Activated CD8-positive, alpha-beta T cell treated with anti-CD3 and anti-CD28 coated beads for 36 hours (primary cell): ENCODE measurements at places on chromosomes 5 and 9. TPM values are rescaled to one million over a fixed set of nuclear protein-coding genes. Genes with fewer than 3 reads are reported as not detected.

Gene NR5A1
- not detected for total RNA-seq

Gene SURF6
- total RNA-seq = 28.3 TPM

Gene TLX3
- not detected for total RNA-seq

Gene TUSC1
- 0.25 TPM for total RNA-seq

Gene FTMT
- not detected for total RNA-seq

Gene TNFSF15
- total RNA-seq = 0.23 TPM

DNA sequence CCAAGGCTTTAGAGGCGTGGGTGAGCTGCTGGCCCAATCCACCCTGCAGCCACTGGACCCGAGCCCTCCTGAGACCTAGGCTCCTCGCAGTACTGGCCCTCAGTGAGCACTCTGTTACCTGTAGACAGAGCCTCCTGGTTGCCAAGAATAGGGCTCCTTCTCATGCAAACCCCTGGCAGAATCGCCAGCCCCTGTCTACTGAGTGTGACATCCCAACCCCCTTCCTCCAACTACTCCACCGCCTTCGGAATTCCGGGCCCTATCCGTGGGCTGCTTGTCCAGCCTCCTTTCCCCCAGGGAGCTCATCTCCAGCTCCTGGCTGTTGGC lies 23.8 kb upstream of the COL5A1 start:
- DNase-seq = no peak

GRCh38 chr5:147436596-147436995 lies 73.3 kb downstream of the DPYSL3 start:
- DNase-seq = no peak

DNA sequence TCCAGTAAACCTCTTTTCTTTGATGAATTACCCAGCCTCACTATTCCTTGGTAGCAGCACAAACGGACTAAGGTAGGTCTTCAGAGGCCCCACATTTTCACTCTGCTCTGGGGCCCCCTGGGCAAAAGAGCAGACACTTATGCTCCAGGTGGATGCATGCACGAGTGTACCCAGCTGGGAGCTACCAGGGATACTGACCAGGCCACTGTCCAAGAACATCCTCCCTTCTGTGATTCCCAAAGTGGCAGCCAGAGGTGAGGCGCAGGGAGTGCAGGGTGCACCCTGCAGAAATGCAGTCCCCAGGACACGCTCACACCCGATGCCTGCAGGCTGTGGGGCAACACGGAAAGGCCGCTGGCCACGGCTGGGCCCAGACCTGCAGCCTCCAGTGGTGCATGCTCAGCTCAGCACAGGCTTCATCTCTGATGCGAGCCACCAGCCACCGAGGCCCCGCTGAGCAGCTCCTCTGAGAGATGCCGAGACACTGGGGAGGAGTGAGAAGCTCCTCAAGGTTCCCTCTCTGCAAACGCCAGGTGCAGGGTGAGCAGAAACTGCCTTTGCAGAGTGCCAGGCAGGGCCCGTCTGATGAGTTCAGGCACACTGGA lies 48.1 kb upstream of the OLFM1 start:
- DNase-seq = no peak

DNA sequence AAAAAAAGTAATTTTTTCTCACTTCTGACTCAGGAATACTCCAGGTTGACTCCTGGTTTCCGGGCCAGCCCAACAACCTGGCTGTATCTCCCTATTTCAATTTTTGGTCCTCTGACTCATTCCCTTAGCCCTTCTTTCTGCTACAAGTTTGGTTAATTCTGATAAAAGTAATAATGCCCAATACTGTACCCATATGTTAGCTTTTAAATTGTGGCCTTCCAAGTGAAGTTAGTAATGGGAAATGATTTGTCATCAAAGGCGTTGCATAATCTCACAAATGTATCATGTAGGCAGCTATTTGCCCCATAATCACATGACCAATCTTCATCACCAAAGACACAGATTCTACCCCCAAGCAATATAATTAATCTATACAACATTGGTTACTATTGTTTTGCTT lies 31.1 kb upstream of the BNC2 start:
- no peak for DNase-seq

GRCh38 chr9:122274055-122274454 lies 9.4 kb downstream of the MRRF start:
- no peak for DNase-seq

DNA sequence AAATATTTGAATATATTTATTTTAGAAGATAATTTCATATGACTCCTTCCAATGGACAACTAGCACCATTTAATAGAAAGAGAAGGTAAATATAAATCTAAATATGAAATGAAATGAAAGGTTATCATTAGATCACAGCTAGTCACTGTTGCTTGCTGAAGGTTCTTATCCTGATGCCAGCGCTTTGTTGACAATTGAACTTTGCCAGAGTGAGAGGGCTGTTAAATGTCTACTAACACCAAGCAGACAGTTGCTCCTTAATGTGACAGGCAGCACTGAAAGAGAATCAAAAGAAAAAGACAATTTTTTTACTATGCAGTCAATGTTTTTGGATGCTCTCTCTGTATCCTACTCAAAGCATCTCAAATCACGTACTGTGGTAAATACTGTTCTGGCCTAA lies 152.6 kb upstream of the SEMA6A start:
- DNase-seq = no peak

DNA sequence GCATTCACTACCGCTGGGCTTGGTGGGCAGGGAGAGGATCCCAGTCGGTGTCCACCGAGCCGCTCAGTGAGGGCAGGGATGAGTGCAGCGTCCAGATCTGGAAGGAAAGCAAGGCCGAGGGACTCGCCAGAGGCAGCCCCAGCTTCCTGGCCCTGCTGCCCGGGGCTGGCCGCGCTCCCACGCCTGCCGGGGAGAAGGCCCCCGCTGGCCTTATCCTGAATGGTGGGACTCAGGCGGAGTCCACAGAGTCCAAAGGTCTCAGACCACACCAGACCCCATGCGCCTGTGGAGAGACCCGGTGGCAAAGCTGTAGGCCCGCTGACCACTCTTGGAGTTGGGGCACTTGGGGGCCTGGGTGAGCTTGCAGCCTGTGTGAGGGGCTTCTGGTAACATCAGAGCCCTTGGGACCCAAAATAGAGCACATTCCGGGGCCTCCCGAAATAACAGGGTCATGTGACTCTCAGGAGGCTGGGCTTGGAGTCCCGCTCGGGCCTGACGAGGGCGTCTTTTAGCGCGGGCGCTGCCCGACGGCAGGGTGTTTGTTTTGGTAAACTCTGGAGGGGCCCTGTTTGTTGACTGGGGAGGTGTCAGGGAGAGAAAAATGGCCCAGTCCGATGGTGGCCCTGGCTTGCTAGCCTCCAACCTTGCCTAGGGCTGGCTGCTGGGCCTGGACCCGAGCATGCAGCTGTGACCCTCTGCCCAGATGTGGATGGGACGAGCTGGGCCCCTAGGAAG lies 2.8 kb downstream of the RXRA start:
- DNase-seq = no peak

DNA sequence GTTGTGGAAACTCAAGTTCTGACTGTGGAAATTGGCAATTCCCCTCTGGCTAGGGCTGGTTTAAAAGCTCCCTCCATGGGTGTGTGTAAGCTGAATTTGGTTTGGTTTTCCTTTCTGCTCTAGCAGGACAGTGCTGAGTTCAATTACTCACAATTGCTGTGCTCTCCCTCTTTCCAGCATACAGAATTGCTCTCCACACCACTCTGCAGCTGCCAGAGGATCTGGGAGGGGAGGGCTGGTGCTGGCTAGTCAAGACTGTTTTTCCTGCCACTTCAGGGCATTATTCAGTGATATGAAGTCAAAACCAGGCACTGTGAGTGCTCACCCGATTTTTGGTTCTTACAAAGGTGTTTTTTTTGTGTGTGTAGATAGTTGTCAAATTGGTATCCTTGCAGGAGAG lies 336.9 kb upstream of the SLC24A2 start:
- no peak for DNase-seq
